ENCODE measurements at places on chromosomes 6 and 20.

DNA sequence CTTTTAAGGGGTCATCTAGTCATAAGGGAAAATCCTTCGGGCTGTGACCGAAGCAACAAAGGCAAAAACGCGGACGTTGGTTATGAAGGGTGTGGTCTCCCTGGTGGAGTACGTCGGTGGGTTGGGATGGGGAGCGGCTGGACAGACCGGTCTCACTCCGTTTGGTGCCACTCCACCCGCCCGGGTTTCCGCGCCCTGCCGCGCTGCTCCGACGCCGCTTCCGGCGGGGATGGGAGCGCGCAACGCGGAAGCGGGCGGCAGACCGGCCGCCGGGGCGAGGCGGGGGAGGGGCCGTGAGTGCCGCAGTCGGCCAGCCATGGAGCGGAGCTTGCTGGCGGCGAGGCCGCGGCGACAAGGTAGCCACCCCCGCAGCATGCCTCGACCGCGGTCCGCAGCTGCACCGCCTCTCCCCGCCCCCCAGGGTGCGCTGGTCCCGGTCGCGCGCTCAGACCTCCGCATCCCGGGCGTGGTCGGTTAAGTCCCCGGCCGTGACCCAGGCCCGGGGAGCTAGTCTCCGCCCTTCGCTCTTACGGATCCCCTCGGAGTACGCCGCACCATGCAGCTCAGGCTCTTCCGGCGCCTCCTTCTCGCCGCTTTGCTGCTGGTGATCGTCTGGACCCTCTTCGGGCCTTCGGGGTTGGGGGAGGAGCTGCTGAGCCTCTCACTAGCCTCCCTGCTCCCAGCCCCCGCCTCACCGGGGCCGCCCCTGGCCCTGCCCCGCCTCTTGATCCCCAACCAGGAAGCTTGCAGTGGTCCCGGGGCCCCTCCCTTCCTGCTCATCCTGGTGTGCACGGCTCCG lies at the start of gene B3GALT4:
Gene B3GALT4, plus strand, starts transcription at position 260 of the 799 bp plus-strand sequence. Its CDS starts 297 bp downstream, at position 557.
- peak; percentile 67 for DNase-seq

GRCh38 chr6:154572556-154572955 lies 62.1 kb upstream of the CNKSR3 start:
- DNase-seq: peak; percentile 34

DNA sequence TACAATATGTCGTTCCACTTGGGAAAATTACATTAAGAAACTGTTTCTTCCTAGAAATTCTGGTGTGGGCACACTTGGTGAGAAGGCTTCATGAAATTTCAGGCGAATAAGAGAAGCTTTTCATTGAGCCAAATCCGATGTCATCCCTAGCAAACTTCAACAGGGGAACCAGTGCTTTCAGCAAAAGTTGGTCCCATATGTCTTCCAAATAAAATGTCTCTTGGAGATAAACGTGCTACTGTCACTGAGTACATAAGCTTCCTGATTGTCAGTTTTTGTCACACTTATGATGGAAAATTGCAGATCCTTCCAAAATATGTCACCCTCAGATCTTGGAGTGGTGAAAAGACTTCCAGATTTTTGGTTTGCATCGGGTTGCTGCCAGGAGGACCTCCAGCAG lies 31.1 kb upstream of the SLC35A1 start:
- DNase-seq: no peak

DNA sequence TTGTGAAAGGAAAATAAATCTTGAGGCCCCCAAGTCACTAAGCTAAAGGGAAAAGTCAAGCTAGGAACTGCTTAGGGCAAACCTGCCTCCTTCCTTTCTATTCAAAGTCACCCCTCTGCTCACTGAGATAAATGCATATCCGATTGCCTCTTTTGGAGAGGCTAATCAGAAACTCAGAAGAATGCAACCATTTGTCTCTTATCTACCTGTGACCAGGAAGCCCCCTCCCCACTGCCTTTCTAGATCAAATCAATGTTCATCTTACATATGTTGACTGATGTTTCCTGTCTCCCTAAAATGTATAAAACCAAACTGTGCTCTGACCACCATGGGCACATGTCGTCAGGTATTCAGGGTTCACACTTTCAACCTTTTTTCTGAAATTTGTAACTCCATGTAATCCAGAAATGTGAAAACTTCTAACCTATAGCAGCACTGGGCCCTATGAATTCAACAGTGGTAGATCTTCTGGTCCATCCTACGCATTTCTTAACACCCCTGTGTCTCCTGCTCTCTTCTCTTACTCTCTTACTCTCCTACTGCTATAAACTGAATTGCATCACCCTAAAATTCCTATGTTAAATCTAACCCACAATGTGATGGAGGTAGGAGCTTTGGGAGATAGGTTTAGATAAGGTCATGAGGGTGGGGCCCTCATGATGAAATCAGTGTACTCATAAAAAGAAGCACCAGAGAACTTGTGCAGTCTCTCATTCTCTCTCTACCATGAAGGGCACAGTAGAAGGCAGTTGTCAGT lies 89.3 kb downstream of the EPB41L2 start:
- peak; percentile 90 for DNase-seq

DNA sequence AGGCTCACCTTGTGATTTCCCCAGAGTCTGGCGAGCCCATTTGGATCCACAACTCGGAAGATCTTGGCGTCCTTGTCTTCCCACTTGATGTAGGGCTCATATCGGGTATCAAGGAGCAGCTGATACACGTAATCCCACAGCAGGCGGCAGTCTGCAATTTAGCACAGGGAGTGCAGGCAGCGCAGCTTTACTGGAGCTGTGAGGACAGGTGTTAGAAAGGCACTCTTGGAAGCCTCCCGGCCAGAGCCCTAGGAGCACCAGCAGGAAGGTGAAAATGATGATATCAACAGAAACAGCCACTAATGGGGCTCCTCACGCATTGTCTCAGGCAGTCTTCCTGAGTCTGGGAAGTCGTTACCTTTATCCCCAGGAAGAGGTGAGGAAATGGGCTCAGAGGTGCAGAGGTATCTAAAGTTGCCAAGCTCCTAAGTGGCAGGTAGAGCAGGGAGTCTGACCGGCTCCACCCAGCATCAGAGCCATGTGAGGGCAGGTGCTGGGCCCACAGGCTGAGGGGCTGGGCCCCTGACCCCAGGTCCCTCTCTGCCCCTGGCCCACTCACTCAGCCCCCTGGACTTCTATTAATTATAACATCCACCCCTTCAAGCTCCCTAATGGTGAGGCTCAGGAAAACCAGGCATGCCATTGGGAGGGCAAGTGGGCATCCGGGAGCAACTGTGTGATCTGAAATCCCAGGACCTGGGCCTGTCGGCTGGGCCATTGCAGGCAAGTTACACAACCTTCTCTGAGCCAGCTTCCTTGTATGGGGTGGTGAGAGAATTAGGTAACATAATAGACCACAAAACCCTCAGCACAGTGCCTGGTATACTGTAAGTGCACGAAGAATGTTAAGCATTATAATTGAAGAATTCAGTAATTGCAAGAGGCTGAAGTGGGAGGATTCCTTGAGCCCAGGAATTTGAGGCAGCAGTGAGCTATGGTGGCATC lies 18.3 kb downstream of the ETV7 start:
- peak; percentile 73 for DNase-seq

- no peak for DNase-seq
These were observed 59.6 kb downstream of the ZNF831 start for GRCh38 chr20:59223182-59223601.

DNA sequence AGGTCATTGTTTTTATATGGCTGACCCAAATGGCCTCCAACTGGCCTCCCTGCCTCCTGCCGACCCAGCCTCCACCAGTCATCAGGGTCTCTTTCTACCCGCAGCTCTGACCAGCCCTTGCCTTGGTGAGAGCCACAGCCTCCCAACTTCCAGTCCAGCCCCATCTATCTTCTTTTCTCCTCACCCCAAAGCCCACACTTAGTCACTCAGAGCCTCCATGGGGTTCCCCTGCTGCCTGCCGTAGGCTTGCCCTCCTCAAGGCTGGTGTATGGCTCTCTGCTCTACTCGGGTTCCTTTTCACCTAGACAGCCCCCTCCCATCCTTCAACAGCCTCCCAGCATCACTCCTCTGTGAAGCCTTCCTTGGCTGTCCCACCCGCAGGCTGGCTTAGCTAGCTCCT lies 18.2 kb downstream of the TCF15 start:
- no peak for DNase-seq

All from fibroblast of villous mesenchyme (primary cell).